ENCODE measurements at places on chromosomes 1 and 21.

DNA sequence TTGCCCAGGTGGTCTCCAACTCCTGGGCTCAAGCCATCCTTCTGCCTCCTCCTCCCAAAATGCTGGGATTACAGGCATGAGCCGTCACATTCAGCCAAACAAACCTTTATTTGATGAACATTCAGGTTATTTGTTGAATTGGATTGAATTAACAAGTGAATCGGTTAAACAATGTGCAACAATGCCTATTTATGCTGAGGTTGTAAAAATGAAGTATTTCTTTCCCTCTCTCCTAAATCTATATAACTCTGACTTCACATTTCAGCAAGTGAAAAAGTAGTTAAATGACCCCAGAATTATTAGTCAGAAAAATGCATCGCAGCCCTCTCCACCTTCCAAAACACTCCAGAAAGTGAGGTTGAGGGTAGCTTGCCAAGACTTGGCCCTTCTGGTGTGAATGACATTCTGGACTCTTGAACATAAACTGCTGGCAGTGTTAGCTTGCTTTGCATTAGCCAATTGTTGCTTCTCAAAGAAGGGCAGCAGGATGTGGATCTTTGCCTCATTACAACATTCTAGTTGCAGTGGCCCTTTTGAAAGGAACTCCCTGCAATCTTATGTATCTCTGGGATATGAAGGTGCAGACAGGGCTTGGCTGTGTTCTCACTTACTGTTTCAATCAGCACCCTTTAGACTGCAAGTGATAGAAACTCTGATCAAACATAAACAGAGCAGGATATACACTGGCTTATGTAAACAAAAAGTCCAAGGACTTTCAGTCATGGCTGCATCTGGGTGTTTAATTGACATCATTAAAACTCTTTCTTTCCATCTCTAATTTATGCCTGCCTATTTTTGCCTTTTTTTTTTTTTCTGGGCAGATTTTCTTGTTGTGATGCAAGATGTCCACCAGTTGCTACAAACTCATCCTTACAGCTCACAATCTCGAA, 22.4 kb downstream of the EDN2 start:
- DNase-seq = no peak

DNA sequence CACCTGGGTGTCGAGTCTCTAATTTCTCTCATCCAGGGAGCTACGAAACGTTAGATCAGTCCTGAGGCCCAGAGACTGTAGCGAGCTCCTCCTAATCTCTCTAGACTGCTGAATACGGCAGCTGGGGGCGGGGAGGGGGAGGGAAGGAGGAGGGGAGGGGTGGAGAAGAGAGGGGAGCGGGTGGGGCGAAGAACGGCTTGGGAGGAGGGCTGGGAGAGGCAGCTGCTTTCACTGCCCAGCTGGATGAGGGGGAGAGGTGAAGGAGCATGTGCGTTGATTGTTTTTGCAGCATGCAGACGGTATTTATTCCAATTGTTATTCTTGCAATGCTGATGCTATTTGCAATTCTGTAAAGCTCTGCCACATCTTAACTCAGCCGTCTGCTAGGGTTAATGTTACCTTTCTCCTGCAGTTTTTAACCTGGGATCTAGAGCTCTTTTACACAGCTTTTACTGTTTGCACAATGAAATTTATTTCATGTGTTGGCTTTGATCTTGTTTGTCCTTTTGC, 790 bp downstream of the DNAJC6 start:
- DNase-seq = no peak

DNA sequence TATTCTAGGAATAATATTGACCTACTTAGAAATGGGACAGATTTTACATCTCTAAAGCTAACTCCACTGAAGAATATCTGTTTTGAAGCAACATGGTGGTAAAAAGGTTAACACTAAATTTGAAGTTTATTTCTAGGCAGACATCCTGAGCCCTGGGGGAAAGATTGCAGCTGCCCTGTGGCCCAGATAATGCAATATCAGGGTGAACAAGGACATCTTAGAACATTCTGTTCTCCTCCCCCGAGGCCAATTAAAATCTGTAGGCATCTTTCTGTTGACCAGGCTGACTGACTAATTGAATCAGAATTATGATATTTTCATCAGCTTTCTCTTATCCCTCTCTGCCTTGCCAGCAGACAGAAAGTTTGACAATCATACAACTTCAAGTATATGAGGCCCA, 149.8 kb upstream of the DUSP10 start:
- DNase-seq = no peak

GRCh38 chr1:207058878-207059867, 6.1 kb downstream of the PFKFB2 start:
- DNase-seq = no peak

GRCh38 chr1:170410401-170411166, 121.4 kb upstream of the GORAB start:
- DNase-seq = no peak

Measured in activated naive CD4-positive, alpha-beta T cell (primary cell).